Activated effector memory CD4-positive, alpha-beta T cell treated with Interleukin-2 at 50 U/mL for 16 hours (primary cell): ENCODE measurements at places on chromosomes 6 and 20.

DNA sequence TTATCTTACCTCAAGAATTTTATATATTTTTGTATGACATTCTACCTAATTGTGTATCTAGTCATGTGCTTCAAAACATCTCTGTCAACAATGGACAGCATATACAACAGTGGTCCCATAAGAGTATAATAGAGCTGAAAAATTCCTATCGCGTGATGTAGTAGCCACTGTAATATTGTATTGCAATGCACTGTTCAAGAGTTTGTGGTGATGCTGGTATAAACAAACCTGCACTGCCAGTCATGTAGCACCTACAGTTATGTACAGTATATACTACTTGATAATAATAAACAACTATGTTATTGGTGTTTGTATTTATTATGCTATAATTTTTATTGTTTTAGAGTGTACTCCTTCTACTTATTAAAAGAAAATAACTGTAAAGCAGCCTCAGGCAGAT lies 672.7 kb downstream of the CD109 start:
- no peak for DNase-seq

DNA sequence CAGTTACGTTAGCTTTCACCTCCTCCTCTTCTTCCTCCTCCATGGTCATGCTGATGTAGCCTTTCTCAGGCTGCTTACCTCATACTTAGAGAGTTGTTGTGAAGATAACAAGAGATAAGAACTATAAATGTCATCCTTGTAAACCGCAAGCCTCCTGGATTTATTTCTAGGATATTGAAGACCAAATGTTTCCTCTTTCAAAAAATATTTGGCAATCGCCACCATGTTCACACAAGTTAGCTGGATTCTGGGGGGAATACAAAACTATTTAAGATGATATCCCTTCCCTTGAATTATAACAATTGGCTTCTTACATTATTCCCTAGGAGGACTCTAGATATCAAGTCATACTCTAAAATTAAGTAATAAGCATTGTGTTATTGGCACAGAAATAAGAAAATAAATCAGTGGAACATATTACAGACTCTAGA lies 99.8 kb upstream of the PLEKHG1 start:
- DNase-seq, result no peak

DNA sequence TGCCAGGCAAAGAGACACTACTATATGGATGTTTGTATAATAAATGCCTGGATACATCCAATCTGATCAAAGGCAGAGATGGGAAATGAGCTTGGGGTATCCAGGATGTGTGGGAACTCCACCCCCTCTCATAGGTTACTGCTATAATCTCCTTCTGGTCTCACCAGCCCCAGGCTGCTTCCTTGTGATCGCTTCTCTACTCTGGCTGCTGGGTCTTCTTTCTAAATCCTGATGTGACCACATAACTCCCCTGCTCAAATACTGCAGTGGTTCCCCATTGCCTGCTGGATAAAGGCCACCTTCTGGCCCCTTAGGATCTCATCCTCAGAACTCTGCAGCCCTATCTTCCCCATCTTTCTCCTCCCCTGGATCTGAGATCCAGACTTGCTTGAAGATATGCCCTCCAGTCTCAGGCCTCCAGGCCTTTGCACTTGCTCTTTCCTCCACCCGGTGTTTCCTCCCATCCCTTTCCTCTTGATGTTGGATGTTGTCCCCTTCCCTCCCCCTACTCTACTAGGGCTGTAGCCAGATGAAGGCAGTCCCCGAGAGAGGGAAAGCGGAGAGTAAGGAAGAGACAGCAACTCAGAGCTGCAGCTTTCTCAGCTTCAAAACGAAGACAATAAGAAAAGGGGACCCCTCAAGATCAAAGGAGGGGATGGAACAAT lies 828 bp upstream of the XKR7 start:
- DNase-seq, result no peak

GRCh38 chr6:44624226-44624625 lies 236.7 kb downstream of the CDC5L start:
- no peak for DNase-seq

- DNase-seq, result no peak
Observed at GRCh38 chr20:8244637-8245036, 112.6 kb downstream of the PLCB1 start.

DNA sequence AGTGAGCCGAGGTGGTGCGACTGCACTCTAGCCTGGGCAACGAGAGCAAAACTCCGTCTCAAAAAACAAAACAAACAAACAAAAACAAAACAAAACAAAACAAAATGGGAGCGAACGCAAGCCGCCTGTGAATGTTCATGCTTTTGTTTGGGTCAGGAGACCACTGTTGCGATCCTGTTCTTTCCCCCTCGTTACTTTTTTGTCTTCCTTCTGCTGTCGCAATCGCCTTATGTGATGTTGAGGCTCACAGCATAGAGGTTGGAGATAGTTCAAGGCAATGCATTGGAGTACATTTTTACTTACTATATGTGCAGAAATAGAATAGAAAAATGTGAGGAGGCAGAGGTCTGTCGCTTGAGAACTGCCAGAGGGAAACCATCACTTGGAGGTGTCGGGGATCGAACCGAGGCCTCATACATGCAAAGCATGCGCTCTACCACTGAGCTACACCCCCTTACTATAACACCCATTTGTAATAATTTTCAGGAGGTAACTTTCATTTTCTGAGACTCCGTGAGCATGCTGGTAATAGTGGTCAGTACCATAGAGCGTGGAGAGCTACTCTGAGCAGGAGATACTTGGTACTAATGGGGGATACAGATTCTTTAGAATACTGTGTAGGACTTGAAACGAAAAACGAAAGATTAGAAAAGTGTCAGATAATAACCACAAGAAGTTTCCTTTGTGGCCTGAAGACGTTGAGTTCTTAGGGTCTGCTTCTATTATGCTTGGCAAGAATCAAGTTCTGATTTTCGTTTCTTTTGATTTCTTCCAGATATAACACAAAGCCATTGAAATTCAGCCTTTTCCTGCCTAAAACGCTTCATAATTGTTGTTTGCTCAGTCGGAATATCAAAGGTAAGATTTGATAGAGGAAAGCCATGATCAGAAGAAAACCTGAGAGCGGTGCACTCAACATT lies 121.1 kb downstream of the TRIM27 start:
- no peak for DNase-seq

- no peak for DNase-seq
Observed at GRCh38 chr6:51841626-51842025, 245.8 kb downstream of the PKHD1 start.

DNA sequence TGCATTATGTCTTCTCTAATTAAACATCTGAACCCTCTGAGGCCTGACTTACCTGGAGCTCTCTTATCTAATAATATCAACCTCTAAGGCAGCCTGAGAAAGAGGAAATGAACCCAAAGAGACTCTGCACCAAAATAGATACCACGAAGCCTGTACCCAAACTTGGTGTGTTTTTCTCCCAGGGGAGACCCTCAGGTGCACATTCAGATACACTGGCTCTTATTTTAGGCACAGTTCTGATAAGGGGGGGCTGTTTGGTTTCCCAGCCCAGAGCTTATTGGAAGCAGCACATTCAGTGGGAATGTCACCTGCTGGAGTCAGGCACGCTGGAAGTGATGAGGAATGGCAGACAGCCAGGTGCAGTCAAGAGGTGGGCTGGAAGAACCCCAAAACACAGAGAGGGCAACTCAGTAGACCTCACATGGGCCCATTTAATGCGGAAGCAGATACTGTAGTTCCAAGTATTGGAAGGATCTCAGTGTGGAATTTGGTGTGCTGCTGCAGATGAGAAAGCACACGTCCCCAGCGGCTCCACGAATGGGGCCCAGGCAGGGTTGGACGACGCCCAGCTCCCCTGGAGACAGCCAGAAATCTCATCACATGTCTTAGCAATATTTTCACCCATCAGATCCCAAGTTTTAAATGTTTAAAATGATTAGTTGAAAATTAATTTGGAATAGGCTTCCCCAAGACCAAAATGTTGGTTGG lies 9.7 kb upstream of the CCR6 start:
- DNase-seq, result no peak

DNA sequence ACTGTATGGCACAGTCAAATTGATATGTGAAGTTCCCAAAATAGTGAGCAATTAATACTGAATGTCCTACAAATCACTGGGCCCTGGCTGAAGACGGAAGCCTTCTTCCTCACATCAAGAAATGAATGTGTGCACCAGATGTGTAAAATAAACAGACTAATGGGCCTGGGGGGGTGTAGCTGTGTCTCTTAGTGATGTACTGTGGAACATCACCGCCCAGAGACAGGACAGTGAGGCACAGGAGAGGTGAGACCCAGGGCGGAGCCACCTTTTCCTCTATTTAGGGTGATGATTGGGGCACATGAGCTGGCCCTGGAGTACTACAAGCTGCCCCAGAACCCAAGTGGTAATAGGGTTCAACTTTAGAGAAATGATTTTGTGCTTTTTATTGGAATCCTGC lies 368.5 kb upstream of the ARID1B start:
- DNase-seq, result no peak

- no peak for DNase-seq
Observed at GRCh38 chr6:169852504-169853195, 101.2 kb downstream of the ERMARD start.

GRCh38 chr6:128307671-128308070 lies 212.7 kb downstream of the PTPRK start:
- no peak for DNase-seq

DNA sequence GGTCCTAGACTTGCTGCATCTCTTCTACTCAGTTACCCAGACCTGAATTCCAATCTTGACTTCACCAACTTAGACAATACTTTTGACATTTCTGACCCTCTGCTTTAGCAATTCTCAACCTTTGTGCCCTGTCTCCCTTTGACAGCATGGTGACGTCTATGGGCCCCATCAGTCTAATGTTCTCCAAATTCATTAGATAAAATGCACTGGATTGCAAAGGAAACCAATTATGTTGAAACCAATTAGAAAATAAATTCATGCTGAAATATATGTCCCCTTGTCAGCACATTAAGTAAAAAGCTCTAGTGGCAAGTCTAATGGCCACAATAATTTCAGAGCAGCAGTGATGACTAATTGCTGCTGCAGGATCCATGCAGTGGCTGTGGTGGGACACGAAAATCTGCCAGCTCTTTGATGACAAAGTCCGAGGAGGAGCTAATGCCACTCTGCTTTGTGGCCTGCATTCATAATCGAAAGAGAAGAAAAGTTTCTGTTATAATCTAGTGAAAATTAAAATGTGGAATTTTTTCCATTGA lies 64.0 kb downstream of the BFSP1 start:
- DNase-seq, result no peak

GRCh38 chr6:135985471-135985870 lies 134.0 kb downstream of the PDE7B start:
- DNase-seq, result no peak

GRCh38 chr20:50580842-50581544 lies 70.8 kb downstream of the PTPN1 start:
- DNase-seq, result no peak

DNA sequence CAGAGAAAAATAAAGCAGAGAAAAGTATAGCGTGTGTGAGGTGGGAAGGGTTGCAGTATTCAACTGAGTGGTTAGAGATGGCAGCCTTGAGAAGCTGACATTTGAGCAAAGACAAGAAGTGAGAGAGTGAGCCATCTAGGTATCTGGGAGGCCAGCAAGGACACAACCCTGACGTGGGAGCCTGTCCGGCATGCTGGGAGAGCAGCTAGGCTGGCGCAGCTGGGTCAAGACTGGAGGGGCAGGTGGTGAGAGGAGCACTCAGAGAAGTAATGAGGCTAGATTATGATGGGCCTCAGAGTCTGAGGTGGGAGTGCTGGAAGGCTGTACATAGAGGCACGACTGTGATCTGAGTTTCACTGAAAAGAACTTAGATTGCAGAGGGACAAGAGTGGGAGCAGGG lies 12.9 kb downstream of the TTPAL start:
- no peak for DNase-seq

GRCh38 chr20:8627340-8628004 lies 441.4 kb upstream of the PLCB4 start:
- DNase-seq, result no peak

- no peak for DNase-seq
Observed at GRCh38 chr6:105769987-105770386, 316.1 kb upstream of the PRDM1 start.

DNA sequence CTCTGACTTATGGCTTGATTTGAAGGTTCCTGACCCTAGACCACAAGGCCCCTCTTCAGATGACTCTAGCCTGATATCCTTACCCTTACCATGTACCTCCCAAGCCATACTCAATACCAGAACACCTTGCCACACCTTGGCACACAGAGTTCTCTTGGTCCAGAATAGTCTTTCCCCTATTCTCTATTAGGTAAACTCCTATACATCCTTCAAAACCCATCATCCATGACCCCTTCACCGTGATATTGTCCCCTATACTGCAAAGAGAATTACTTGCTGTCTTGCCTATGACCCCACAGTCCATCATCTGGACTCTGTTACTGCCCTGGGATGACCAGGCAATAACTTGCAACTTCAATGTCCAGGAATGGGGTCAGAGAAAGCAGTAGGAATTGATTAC lies 31.8 kb upstream of the DSN1 start:
- DNase-seq, result no peak

DNA sequence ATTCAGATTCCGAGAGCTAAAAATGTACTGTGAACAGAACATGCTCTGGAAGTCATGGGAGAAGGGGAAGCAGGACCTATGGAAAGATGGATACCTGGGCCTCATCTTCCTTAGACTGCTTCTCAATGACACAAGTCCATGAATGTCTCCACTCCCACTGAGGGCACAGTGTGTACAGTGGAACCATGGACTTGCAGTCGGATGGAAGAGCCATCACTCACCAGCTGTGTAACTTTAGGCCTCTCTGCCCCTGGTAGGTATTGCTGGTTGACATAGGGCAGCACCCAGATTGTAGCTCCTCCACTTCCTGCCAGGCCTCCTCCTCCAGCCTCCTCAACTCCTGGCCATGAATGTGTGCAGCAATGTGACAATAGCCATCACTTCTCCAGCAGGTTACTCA lies 52.5 kb downstream of the MAFB start:
- DNase-seq, result no peak

GRCh38 chr6:53293691-53294090 lies 55.1 kb downstream of the ELOVL5 start:
- DNase-seq, result no peak

- no peak for DNase-seq
Observed at GRCh38 chr6:46035242-46035641, 19.6 kb upstream of the CLIC5 start.

DNA sequence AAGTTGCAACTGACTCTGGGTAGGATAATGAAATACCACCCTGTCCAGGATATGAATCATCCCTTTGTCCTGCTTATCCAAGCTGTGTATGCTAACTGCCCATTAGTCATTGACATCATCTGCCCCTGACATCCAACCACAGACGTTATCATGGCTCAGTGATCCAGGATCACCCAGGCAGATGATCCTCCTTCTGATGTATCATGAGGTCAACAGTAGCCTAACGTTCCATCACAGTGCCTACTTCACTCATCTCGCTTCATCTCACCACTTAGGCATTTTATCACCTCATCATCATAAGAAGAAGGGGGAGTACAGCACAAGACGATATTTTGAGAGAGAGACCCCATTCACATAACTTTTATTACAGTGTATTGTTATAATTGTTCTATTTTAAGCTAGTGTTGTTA lies 13.4 kb upstream of the BTN3A2 start:
- no peak for DNase-seq

DNA sequence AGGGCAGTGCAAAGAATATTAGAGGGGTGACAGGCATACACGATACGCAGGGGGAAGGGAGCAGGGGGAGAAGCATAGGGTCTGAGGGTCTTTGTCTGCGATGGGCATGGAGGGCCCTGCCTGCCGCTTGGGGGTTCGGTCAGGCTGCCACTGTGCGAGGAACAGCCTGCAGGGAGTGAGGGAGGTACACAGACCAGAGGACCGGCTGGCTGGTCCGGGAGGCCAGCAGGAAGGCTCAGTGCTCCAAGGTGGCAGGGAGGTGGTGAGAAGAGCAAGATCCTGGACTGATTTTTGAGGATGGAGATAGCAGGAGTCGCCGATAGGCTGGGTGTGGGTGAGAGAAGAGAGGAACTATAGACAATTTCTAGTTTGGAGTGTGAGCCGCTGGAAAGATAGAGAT lies 338.4 kb downstream of the ZFAND3 start:
- no peak for DNase-seq
